ENCODE measurements at places on chromosomes 2 and 18.

DNA sequence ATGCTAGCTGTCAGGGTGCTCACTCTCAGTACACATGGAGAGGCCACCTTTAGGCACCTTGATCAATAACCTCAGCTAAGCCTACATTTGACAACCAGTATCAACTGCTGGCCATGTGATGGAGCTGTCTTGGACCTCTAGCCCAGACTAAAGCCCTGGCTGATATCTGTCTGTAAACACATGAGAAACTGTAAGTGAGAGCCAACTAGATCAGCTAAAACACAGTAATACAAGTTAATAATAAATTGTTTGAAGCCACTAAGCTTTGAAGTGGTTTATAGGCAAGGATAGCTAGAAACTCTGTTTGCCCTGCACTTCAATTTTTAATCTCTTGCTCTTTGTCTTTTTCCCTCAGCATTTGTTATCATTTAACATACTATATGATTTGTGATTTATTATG lies 407.1 kb downstream of the SPAG16 start:
- DNase-seq: no peak

GRCh38 chr18:51425889-51426288 lies 228.4 kb upstream of the MEX3C start:
- DNase-seq: no peak

GRCh38 chr2:31134480-31134879 lies 3.8 kb downstream of the GALNT14 start:
- no peak for DNase-seq

DNA sequence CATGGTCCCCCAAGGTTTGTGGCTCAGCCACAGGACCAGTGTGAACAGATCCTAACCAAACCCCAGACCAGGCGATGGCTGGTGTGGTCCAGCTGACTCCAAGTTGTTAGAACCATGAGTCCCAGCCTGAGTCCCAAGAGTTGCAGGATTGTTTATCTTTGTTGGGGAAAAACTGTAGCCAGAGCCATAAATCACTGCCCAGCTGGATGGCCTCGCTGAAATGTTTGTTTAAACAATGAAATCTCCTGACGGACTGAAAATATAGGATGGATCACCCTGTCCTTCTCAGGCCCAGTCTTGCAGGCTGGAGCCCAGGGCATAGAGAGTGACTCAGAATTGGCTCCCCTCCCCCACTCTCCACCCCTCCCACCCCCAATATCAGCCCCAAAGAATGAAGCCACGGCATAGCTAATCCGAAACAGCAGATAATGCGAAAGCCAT lies 36.4 kb downstream of the PKDCC start:
- DNase-seq: no peak

DNA sequence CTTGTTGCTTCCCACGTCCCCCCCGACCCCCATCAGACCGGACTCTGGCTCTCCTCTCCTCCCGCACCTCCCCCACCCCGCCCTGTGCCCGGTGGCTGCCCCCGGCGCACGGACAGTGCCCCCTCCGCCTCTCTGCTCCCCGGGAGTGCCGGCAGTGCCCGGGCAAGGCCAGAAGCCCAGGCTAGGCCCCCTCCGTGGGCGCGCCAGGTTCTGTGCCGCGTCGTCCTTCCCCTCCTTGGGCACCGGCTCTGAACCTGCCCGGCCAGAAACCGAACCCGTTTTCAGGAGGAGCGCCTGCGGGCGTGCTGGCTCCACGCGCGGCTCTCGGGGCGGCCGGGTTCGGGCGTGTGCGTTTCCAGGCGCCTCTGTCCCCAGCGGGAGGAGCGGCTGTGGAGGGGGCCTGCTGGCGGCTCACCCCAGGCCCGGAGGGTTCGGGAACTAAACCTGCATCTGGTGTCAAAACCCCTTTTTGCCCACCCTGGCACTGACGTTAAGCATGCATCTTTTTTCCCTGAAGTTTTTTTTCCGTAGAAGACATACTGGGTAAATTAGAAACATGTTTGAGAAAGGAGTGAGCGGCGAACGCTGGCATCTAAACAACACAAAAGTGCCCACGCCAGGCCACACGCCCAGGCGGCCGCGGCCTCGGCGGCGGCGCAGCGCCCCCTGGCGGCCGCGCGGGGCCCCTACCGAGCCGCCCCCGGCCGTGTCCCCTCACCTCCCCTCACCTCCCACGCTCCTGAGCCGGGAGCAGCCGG lies 123.9 kb upstream of the SLC1A4 start:
- DNase-seq: peak; percentile 83

DNA sequence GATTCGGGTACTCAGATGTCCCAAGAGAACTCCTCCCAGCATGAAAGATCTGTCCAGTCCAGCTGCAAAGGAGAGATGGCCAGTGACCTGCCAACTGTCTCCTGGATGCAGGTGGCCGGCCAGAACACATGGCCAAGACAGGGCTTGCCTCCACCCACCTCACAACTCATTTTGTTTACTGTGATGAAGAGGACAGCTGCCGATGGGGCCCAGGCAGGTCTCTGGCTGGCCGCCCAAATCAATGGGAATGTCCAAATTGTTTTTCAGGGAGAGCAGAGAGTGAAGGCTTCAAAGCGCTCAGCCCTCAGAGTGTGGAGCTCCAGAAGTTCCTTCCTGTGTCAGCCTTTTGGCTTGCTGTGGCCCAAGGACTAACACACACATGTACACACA lies 41.9 kb downstream of the FOSL2 start:
- DNase-seq: no peak

DNA sequence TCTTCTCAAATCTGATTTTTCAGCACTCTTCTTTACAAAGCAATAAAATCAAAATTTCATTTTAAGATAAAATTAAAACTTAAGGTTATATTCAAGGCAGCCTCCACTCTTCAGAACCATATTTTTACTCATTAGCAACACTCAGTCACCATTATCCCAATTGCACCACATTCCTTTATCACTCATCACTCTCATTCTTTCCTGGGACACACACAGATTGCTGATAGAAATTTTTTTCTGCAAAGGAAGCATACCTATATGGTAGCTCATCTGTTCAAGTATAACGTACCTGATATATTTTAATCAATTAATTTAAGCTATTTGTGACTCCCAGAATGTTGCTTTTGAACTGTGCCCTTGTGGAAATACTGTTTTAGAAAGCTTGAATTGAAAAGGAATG lies 1559.3 kb upstream of the ZEB2 start:
- no peak for DNase-seq

GRCh38 chr2:194567661-194568017 lies 1089.4 kb upstream of the SLC39A10 start:
- DNase-seq: no peak

DNA sequence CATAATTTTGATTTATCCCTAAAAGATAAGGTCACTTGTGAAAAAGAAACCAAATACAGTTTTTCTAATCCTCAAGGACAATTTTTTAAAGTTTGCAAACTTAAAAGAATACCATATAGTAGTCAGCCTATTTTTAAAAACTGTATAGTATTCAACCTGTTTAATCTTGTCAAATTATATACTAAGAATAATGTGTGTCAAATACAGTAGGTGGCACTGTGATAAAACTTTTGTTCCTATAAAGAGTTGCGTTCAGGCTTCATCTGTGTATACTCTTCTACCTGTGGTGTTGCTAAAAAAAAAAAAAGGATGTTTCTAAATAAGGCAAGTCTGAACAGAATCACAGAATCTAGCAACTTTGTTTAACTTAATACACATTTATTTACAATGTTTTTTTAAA lies 68.6 kb downstream of the CCDC138 start:
- DNase-seq: no peak

DNA sequence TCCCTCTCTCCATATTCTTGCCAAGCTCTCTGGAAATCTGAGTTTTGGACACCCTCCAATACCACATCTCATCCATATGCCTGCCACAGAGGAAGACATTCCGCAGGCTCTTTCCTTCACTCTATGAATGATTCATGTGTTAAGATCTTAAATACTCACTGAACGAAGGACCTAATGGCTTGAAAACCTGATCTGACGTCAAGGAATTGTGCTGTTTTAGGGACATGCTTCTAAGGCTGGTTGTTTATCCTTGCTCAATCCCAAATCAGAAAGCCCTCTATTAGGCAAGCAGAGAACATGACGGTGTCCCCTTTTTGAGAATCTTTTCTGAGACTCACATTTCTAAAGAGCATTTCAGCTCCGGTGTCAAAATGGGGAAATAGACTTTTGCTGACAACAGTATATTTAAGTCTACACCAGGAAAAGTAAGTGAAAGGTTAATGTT lies 83.7 kb upstream of the GALNT5 start:
- DNase-seq: no peak

DNA sequence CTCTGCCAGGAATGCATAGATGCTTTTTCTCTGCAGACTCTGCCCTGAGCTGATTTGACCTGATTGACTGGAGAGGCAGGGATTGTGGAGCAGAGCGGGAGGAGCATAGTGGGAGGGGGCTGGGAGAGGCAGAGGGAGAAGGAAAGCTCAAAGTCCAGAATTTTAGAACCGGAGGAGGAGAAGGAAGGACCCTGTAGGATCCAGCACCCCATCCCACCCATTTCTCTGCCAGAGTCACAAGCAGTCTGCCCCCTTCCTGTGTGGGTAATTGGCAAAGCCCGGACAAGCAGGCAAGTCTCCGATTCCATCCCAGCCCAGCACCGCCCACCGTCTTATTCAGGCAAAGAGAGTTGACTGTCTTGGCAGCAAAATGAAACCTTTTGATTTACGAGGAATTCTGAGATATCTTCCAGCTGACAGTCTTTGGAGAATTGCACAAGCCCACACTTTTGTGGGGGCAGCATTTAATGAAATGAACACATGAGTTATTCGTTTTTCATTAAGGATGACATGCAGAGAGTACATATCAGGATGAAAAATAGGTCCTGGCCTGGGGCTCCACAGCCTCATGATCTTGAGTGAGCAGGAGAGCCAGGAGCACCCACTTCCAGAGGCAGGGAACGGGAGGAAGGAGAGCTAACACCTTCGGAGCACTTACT lies 103.1 kb downstream of the MCFD2 start:
- no peak for DNase-seq

DNA sequence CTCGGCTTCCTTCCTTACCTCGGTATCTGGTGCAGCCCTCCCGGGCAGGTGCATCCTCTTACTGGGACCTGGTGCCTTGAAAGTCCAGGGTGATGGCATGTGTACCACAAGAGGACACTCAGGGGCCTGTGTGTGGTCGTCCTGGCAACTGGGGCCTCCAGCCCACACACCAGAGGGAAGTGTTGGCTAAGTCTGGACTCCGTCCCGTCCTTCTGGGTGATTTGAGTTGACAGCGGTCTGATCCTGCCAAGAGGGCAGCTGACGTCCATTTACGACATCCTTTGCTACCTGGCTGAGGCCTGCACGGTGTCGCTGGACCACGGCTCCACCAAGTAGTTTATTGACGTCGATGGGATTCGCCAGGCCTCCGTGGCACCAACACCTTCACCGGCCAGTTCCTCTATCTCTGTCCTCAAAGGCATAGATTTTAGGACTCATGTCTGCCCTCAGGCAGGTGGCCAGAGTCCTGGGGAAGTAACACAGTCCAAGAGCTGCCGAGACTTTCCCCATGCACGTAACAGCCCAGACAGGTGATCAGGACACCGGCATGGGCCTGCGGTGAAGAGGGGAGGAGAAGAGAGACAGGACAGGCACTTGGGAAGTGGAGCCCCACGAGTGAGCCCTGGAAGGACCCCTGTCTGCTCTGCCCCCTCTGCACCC lies 186.0 kb upstream of the HDAC4 start:
- DNase-seq: no peak

DNA sequence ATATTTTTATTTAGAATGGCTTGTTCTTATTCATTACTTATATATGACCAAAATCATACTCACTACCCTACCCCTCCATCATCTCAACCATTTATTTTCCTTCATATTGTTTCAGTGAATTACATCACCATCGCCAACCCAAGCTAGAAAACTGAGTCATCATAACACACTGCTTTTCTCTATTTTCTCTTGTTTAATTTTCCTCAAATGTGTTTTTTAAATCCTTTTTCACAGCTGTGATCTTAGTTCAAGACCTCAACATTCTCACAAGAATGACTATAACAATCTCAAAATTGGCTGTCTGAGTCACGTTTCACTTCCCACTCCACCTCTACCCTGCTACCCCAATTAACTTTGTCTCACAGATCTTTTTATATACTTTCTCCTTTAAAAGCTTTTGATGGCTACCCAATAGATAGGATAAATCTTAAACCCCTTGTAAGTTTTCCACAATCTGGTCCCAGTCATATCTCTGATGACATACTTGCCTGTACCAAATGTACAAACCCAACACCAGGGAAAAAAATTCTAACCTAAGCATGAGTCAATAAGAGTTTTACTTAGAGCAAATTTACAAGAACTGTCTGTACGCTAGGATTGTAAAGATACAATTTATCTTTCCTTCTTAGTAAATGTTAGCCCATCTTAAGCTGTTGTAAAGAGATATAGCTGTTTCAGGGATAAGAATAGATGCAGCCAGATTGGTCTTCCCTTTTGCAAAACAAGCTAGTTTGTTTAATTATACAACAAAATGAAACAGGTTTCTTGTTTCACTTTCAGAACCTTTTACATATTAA lies 635.1 kb upstream of the SLC39A10 start:
- DNase-seq: no peak

DNA sequence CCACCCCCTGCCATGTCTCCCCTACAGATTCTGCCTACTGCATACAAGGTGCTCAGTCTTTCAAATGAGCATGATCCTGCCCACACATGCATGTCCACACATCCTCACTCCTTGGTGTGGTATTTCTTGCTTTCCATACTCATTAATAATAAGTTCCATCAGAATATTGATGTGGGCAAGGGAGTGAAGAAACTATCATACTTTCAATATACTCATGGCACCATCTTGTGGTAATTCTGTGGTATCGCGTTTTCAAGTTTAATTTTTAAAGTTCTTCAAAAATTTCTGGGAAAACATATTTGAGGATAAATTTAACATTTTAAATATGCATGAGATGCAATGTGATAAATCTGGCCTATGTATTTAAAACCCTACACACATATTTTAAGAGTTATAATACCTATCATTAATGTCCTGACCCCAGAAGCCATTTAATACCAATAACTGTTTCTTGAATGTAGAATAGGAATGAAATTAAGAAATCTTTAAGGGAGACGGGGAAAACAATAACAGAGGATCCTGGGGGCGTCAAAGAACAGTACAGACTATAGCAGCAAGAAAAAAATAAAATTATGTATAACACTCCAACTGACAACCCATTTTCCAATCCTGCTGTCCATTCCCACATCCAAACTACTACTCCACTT lies 110.1 kb downstream of the ZNF385B start:
- peak; percentile 52 for DNase-seq

DNA sequence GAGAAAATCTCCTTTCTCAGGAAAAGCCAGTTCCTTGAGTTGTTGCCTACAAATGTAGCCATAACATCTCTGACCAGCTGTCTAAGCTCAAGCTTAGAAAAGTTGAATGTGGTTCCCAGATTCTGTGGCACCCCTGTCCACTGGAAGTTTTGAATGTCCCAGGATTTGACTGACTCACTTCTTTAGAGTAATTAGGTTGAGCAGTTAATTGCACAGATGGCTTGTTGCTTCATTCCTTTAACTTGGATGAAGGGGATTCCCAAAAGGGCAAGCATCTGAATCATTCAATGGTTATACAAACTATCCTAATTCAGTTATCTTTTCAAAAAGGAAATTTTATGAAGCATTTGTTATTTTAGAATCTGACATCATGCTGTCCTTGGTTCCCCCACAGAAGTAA lies 374.7 kb downstream of the LNPK start:
- DNase-seq: no peak

Measured in NCI-H526 (cell line).